ENCODE measurements at places on chromosomes 2 and 18. TPM values are rescaled to one million over a fixed set of nuclear protein-coding genes. Genes with fewer than 3 reads are reported as not detected.
A peak's percentile ranks its signal among the peaks of the same experiment; 100 is the strongest.

Gene APLF
- 4.1 TPM for total RNA-seq

Gene MXD1
- 17.0 TPM for total RNA-seq

Gene SERPINB3
- total RNA-seq = 0.16 TPM

Gene TFPI
- 18.2 TPM for total RNA-seq

Gene COL4A4
- 5.2 TPM for total RNA-seq

Gene ABCG8
- total RNA-seq = not detected

Gene EVX2
- total RNA-seq = 0.06 TPM

Gene MALT1
- total RNA-seq = 10.2 TPM

Gene GTF3C2
- 19.9 TPM for total RNA-seq

Gene EMX1
- not detected for total RNA-seq

Gene WNT6
- 6.2 TPM for total RNA-seq

DNA sequence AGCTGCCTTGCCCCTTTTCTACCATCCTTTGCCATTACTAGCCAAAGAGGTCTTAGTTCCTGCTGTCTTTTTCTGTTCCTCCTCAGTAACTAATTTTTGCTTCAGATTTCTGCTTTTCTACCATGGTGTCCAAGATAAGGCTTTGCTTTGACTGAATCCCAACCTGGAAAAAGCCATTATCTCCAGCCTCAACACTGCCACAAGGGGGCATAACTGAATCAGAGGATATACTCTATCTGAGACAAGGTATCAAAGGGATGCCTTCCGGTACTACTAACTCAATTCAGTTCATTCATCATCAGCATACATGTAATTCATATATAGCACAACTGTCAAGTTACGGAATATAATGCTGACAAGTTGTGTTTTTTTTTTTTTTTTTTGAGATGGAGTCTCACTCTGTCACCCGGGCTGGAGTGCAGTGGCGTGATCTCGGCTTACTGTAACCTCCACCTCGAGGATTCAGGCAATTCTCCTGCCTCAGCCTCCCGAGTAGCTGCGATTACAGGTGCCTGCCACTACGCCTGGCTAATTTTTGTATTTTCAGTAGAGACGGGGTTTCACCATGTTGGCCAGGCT lies 11.4 kb downstream of the OSGEPL1 start:
- H3K27ac ChIP-seq = no peak overlapping the region
- H3K4me3 ChIP-seq = no peak overlapping the region
- no peak for DNase-seq
- no peaks in the 10 kb centered on the region for H3K4me1 ChIP-seq
- peaks cover 94% of the 10 kb centered on the region for H3K36me3 ChIP-seq
- no peaks in the 10 kb centered on the region for H3K27me3 ChIP-seq

DNA sequence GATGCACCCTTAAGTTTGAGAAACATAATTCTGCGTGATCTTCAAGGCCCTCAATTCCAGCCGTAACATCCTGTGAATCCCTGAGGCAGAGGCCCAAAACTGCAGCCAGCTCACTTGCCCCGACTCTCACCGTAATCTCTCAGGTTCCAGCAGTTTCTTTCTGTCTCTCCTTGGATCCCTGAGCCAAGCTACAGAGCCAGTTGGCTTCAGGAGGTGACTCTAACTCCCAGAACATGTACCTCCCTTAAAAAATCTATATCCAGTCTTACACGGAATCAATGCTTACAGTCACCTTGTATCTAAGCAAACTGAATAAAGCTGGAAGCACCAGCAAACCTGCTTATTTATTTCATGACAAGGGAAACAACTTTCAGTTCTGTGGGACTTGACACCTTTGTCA lies 300.4 kb downstream of the SETBP1 start:
- no peaks in the 10 kb centered on the region for H3K36me3 ChIP-seq
- no peak overlapping the region for H3K27ac ChIP-seq
- no peak overlapping the region for H3K4me3 ChIP-seq
- no peaks in the 10 kb centered on the region for H3K4me1 ChIP-seq

DNA sequence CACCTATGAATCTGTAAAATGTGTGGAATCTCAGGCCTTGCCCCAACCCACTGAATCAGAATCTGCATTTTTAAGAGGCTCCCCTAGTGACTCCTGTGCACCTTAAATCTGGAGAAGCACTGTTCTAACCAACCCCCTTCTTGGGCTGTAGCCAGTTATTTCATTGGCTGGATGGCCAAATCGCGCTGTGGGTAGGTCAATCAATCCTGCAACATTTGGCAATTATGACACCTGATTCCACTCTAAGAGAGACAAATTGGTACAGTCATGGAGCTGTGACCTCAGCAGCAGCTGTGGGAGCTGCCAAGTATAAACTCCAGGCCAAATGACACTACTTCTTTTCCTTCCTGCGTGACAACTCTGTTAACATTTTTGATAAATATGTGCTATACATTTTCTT lies 208.7 kb downstream of the CLIP4 start:
- no peak for DNase-seq
- H3K36me3 ChIP-seq = no peaks in the 10 kb centered on the region
- no peak overlapping the region for H3K4me3 ChIP-seq
- H3K27me3 ChIP-seq = peaks cover 9% of the 10 kb centered on the region
- H3K4me1 ChIP-seq = no peaks in the 10 kb centered on the region

- no peak overlapping the region for H3K27ac ChIP-seq
- no peaks in the 10 kb centered on the region for H3K27me3 ChIP-seq
- H3K36me3 ChIP-seq = no peaks in the 10 kb centered on the region
- H3K4me1 ChIP-seq = peaks cover 14% of the 10 kb centered on the region
- DNase-seq = no peak
- no peak overlapping the region for H3K4me3 ChIP-seq
Measured at GRCh38 chr2:207839028-207839427, 69.3 kb upstream of the FZD5 start.

- no peaks in the 10 kb centered on the region for H3K36me3 ChIP-seq
- no peak overlapping the region for H3K27ac ChIP-seq
- H3K27me3 ChIP-seq = peaks cover 23% of the 10 kb centered on the region
- H3K4me3 ChIP-seq = no peak overlapping the region
- DNase-seq = no peak
Measured at GRCh38 chr2:119433636-119434327, 2.1 kb downstream of the TMEM37 start.

GRCh38 chr2:159201360-159202063 lies 85.0 kb downstream of the WDSUB1 start:
- no peak for DNase-seq
- H3K27ac ChIP-seq = peak overlapping the region; percentile 65
- H3K4me3 ChIP-seq = no peak overlapping the region
- peaks cover 41% of the 10 kb centered on the region for H3K4me1 ChIP-seq
- peaks cover 73% of the 10 kb centered on the region for H3K36me3 ChIP-seq
- no peaks in the 10 kb centered on the region for H3K27me3 ChIP-seq

GRCh38 chr2:146602383-146602782 lies 1242.4 kb upstream of the ACVR2A start:
- H3K4me1 ChIP-seq = no peaks in the 10 kb centered on the region
- H3K36me3 ChIP-seq = no peaks in the 10 kb centered on the region
- no peak overlapping the region for H3K27ac ChIP-seq
- H3K27me3 ChIP-seq = no peaks in the 10 kb centered on the region
- DNase-seq = no peak

GRCh38 chr18:48975120-48975816 lies 24.5 kb upstream of the SMAD7 start:
- H3K27ac ChIP-seq = peak overlapping the region; percentile 88
- no peaks in the 10 kb centered on the region for H3K36me3 ChIP-seq
- no peak for DNase-seq
- no peaks in the 10 kb centered on the region for H3K27me3 ChIP-seq
- peak overlapping the region; percentile 60 for H3K4me3 ChIP-seq

- H3K4me3 ChIP-seq = no peak overlapping the region
- no peak for DNase-seq
Measured at GRCh38 chr2:198807131-198807530, 650.6 kb downstream of the SATB2 start.

DNA sequence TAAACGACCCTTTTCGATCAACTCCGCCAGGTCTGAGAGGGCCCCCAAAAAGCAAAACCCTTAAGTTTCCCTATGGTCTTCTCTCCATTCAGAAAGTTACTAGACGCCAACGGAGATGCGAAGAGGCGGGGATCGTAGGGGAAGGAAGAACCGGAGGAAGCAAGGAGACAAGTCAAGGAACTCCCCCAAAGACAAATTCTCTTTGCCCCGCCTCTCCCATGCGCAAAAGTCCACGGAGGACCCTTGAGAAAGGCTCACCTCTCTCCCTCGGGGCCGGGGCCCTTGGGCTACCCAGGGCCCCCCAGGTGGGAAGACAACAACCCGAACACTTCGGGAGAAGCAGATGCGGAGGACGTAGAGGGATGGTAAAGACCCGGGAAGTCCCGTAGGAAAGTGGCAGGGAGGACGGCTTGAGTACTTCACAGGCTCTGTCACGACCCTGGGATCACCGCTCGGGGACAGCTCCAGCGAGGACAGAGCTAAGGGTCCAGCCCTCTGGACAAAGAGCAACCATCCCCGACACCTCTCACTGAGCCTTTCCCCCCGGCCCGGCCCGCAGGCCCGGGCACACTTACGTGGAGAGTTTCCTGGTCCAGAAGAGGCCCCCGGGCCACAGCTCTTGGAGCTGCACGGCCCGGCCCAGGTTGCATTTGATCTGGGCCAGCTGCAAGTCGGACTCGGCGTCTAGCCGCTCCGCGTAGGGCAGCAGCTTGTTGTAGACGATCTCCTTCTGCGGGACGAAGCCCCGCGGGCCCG lies 647 bp downstream of the PSME4 start:
- H3K27ac ChIP-seq = peak overlapping the region; percentile 97
- H3K27me3 ChIP-seq = no peaks in the 10 kb centered on the region
- DNase-seq = peak; percentile 35
- peak overlapping the region; percentile 89 for H3K4me3 ChIP-seq
- peaks cover 31% of the 10 kb centered on the region for H3K4me1 ChIP-seq
- H3K36me3 ChIP-seq = peaks cover 13% of the 10 kb centered on the region

DNA sequence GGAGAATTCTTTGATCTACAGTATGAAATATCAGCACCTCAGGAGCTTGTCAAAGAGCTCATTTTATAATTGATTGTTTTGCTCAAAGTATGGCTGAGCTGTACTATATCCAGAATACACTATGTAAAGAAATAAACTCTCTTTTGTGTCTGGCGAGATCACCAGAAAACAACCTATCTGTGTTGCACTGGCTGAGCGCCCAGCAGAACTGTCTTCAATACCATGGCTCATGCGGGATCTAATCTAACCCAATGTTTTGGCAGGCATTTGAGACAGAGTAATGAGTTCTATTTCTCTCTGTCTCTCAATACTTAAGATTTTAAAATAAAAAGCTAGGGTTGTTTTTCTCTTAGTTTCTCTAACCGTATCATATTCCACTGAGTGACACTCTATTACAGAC lies 192.4 kb downstream of the L3MBTL4 start:
- H3K27ac ChIP-seq = no peak overlapping the region
- no peaks in the 10 kb centered on the region for H3K27me3 ChIP-seq
- no peaks in the 10 kb centered on the region for H3K36me3 ChIP-seq
- no peak for DNase-seq
- no peaks in the 10 kb centered on the region for H3K4me1 ChIP-seq

GRCh38 chr18:22314001-22314400 lies 103.7 kb downstream of the CTAGE1 start:
- H3K4me1 ChIP-seq = no peaks in the 10 kb centered on the region
- H3K27me3 ChIP-seq = no peaks in the 10 kb centered on the region
- no peak for DNase-seq
- H3K27ac ChIP-seq = no peak overlapping the region
- H3K4me3 ChIP-seq = no peak overlapping the region

- H3K4me1 ChIP-seq = no peaks in the 10 kb centered on the region
- H3K36me3 ChIP-seq = no peaks in the 10 kb centered on the region
- H3K27me3 ChIP-seq = peaks cover 4% of the 10 kb centered on the region
Measured at GRCh38 chr18:12091538-12092141, 2.0 kb upstream of the ANKRD62 start.

DNA sequence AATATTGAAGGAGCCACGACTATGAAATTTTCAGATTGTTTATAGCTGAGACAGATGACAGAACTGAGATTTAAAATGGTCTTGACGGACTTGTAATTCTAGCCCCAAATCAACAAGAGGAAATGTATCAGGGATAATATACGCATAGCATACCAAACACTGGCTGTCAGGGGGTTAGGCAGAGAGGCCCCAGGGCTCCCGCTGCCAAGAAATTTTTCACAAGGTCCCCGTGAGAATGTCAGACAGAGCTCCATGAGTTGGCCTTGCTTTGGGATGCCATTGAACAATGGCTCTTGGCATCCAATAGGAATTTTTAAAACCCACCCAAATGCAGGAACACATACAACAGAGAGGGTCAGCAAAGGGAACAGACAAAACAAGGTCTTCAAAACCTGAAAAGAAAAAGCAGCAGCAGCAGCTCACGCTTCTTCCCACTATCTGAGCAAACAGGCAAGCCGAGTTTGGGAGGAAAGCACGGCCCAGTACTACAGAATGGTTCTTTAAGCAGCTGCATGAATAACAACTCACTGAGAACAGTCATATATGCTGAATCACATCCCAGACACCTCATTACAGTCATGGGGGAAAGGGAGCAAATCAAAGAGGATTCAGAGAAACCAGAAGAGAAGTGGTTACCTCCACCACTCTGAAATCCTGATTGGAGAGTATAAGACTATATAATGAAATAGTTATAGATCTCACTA lies 445.6 kb downstream of the RND3 start:
- H3K27ac ChIP-seq = no peak overlapping the region
- H3K27me3 ChIP-seq = no peaks in the 10 kb centered on the region
- H3K4me1 ChIP-seq = no peaks in the 10 kb centered on the region
- DNase-seq = no peak
- no peak overlapping the region for H3K4me3 ChIP-seq
- H3K36me3 ChIP-seq = no peaks in the 10 kb centered on the region

- no peak for DNase-seq
- H3K36me3 ChIP-seq = no peaks in the 10 kb centered on the region
- no peak overlapping the region for H3K4me3 ChIP-seq
- peaks cover 43% of the 10 kb centered on the region for H3K4me1 ChIP-seq
Measured at GRCh38 chr2:64225491-64225890, 81.3 kb upstream of the PELI1 start.

DNA sequence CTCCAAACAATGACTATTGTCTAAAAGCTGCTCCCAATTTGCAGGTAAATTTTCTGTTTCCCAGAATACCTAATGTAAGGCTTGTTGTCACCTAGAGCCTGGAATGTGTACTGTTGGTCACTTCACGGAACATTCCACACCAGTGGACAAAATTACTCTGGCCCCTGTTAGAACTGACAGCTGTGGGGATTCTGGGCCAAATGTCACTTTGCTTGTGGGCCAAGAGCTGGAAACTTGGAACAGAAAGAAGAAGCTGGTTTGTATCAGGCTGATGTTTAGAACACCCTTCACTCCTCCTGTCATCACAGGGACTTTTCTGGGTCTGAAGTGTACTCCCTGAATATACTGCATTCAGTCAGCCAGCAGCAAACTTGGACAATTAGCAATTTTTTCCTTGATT lies 495.6 kb upstream of the SYT4 start:
- H3K27ac ChIP-seq = peak overlapping the region; percentile 43
- H3K36me3 ChIP-seq = no peaks in the 10 kb centered on the region
- peak; percentile 69 for DNase-seq
- H3K27me3 ChIP-seq = no peaks in the 10 kb centered on the region
- no peaks in the 10 kb centered on the region for H3K4me1 ChIP-seq

- no peaks in the 10 kb centered on the region for H3K4me1 ChIP-seq
- H3K27ac ChIP-seq = no peak overlapping the region
- H3K4me3 ChIP-seq = no peak overlapping the region
Measured at GRCh38 chr2:233974530-233975071, 57.4 kb downstream of the TRPM8 start.

- DNase-seq = no peak
- H3K36me3 ChIP-seq = no peaks in the 10 kb centered on the region
- no peak overlapping the region for H3K27ac ChIP-seq
- no peak overlapping the region for H3K4me3 ChIP-seq
- no peaks in the 10 kb centered on the region for H3K4me1 ChIP-seq
- no peaks in the 10 kb centered on the region for H3K27me3 ChIP-seq
Measured at GRCh38 chr18:8503248-8503647, 106.0 kb upstream of the RAB12 start.

All from heart left ventricle (tissue), 16 donors.